NCI-H146 (cell line): ENCODE measurements at places on chromosomes 7 and 10.
A peak's percentile ranks its signal among the peaks of the same experiment; 100 is the strongest.

- no peak for DNase-seq
Observed at GRCh38 chr7:5510426-5511045, 86.9 kb upstream of the TNRC18 start.

DNA sequence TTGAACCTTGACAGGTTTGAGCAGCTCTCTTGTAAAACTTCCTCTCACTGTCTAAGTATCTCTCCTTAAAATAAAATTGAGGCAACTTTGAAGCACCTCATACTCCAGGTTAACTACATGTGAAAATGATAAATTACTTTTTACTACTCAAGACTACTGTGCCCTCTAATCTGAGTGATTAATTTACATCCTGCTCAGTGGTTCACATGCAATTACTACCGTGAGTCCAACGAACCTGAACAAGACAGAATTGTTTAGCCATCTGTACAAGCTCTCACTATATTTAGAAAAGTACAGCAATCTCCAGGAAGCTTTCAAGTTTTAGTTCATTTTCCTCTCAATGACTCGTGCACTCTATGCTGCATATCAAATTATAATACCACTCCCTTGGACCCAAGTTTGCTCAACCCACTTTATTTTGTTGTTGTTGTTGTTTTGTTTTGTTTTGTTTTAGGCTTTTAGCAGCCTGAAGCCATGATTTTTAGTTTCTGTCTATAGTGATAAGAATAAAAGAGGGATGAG is 21.2 kb downstream of the PDE1C start:
- DNase-seq, result no peak

DNA sequence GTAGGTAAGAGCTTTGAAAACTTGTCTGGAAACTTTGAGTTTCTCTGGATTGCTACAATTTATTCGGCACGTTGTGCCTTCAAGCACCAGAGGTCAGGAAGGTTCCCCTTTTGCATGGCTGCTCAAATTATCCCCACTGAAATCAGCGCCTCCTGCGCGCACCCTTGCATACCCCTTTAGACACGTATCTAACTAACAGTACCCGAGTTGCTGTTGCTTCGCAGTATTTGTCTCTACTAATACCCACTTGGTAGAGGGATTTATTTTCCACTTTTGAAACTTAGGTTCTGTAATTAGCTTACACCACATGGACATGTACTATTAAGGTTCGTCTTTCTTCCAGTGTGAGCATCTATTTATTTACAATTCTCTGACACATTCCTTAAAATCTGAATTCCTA is 1.6 kb downstream of the MEOX2 start:
- DNase-seq, result no peak

GRCh38 chr10:101304316-101304715 is 49.6 kb upstream of the BTRC start:
- no peak for DNase-seq

- DNase-seq, result peak; percentile 8
Observed at GRCh38 chr10:80468002-80468401, 13.9 kb downstream of the TSPAN14 start.

GRCh38 chr7:4806983-4807597 is 31.7 kb downstream of the AP5Z1 start:
- DNase-seq, result no peak

DNA sequence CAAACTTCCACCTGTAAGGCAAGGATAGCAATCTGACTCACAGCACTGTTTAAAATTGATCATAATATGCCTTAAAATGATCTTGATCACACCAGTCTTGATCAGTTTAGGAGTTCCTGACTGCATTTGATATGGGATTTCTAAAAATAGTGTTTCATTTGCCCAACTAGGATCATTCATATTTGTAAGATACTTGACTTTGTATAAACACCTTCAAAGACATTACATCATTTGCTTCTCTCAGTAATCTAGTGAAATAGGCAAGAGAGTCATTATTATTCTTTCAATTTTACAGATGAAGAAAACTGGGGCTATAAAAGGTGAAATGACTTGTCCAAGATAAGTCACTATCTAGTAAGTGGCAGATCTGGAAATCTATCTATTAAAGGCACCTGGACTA is 521.1 kb downstream of the GATA3 start:
- DNase-seq, result no peak

DNA sequence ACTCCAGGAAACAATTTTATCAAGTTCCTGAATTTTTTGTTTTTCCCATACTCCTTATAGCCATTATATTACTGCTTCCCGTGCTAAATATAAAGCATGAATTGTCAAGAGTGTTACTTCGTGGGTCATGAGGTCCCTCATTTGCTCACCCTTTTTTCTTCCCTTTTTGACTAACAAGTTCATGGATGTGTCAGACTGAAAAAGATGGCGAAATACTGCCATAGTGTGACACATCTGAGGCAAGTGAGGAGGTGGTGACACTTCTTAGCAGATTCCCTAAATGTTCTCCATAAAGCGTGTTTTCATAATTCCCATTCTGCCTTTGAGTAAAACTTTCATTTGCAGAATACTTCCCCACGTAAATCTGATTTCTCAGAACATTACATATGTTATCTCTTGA is 269.6 kb upstream of the FZD1 start:
- DNase-seq, result no peak

DNA sequence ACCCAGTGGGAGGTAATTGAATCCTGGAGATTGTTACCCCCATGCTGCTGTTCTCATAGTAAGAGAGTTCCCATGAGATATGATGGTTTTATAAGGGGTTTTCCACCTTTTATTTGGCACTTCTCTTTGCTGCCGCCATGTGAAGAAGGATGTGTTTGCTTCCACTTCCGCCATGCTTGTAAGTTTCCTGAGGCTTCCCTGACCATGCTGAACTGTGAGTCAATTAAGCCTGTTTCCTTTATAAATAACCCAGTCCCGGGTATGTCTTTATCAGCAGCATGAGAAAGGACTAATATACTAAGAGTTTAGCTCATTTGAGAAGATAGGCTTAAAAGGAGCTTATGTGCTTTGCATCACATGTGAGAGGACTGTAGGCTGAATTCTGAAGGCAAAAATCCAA is 29.3 kb downstream of the TMEM248 start:
- DNase-seq, result no peak

GRCh38 chr10:3395458-3395861 is 222.9 kb upstream of the PITRM1 start:
- DNase-seq, result peak; percentile 84

DNA sequence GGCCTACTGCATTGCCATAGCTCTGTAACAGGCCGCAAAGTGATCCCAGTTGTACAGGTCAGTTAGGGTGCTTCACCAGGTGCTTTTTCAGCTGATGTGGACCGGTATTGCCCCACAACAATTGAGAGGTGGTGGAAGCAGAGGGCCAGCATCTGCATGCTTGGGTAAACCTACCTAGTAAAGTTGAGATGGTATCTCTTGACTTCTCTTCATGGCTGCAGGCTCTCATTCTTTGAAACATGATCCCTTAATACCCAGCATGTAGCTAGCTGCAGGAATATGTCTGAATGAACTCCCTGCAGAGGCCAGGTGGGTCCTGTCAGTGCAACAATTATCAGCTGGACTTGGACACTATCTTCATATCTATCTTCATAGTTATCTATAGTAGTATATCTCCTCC is 60.7 kb upstream of the CCDC6 start:
- peak; percentile 96 for DNase-seq

DNA sequence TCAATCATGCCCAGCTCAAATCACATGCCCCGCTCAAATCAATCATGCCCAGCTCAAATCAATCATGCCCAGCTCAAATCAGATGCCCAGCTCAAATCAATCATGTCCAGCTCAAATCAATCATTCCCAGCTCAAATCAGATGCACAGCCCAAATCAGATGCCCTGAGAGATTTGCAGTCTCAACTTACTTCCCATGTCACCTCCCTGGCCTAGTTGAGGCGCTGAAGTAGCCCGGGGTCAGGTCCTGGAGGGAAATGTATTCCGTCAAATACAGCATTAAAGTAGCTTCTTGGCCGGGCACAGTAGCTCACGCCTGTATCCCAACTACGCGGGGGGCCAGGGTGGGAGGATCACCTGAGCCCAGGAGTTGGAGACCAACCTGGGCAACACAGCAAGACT is 15.7 kb upstream of the PRKAR1B start:
- no peak for DNase-seq

DNA sequence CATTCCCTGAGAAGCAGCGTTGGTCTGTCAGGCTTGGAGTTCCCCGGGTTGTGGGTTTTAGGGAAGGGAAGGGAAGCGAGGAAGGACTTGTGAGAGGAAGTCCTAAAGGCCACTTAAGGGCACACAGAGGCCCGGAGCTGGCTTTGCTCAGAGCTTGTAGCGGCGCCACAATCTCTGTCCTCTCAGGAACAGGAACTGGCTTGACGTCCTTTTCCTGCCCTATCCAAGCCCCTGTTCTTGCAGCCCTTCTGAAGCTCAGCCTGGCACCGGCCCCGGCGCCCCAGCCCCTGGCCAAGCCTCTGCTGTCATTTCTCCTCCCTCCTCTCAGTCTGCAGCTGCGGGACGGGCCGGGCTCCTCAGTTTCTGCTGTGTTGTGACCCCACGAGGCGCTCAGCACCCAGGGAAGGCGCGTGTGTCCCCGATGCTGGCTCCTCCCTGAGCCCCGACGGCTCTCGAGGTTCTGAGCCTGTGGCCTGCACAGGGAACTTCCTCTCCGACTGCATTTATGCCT is at the start of gene GIMAP8:
Gene GIMAP8, plus strand, starts transcription at position 140 of the 511 bp plus-strand sequence. CDS start 16,069 bp downstream, outside the sequence.
- DNase-seq, result no peak

GRCh38 chr7:44643206-44643605 is 36.8 kb downstream of the OGDH start:
- DNase-seq, result no peak

- DNase-seq, result no peak
Observed at GRCh38 chr10:20593649-20594048, 303.5 kb downstream of the NEBL start.

DNA sequence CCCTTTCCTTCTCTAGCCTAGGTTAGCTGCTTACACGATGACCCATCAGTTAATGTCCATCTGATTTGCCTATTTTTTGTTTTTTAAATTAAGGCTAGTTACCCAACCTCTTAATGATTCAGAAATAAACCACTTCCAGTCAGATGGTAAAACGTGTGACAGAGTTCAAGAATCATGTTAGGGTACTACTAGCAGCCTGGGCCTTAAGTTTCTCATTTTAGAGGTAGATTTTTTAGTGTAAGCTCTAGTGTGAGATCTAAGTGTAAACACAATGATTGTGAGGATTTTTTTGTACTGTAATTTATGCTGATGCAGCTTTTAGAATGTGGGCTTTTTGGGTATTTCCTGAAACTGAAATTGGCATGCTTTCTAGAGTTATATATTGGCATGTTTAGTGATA is 130.0 kb downstream of the CDK14 start:
- DNase-seq, result no peak

DNA sequence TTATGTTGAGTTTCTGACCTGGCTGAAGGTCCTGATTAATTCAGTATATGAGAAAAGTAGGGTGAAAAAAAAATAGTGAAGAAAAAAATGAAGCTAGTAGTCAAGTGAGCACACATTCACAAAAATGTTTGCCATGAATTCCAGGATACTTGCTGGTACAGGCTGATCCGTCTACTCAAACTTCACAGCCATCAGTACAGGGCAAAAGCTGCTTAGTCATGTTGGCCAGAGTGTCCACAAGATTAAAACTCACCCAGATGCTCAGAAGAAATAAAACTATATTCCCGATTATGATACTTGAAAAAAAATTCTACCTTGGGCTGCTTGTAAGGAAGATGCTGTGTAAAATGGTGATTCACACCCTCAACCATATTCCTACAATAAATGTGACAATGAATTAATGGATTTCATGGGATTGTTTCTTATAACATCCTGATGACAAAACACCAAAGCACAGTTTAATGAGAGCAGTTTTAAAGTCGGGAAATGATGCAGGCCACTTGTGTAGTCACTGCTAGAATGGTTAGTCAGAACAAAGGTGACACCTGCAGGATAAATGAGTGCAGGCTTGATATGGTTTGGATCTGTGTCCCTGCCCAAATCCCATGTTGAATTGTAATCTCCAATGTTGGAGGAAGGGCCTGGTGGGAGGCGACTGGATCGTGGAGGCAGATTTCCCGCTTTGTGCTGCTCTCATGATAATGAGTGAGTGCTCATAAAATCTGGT is 49.2 kb upstream of the ANKRD1 start:
- DNase-seq, result no peak

- DNase-seq, result peak; percentile 64
Observed at GRCh38 chr10:86730227-86730626, 26.2 kb upstream of the BMPR1A start.

DNA sequence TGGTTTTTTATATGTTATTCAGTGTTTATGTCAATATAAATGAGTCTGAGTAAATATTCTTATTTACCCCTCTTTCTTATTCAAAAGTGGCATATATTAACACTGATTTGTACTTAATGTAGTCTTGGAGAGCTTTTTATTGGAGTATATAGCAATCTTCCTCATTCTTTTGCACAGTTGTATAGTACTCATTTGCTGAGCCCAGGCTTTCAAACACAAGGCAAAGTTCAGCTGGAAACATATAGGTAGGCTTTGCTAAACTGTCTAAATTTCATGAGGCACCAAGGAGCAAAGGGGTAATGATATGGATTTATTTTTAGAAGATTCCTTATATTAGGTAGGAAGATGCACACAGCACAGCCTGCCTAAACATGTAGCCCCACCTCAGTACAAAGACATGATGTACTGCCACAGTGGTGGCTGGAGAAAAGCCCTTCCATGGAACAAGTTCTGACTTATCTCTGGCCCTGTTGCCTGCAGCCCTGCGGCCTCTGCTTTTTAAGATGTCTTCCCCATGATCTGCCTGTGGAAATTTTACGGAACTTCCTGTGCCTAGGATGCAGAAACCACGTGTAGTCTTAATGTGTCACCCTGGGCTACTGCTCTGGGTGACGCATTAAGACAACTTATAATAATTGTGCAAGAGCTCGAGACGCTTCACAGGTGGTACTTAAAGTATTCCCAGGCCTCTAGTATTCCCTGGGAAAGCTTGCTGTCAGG is 9.6 kb upstream of the PDCD4 start:
- no peak for DNase-seq

- DNase-seq, result no peak
Observed at GRCh38 chr10:17647326-17647725, 3.4 kb downstream of the STAM start.

DNA sequence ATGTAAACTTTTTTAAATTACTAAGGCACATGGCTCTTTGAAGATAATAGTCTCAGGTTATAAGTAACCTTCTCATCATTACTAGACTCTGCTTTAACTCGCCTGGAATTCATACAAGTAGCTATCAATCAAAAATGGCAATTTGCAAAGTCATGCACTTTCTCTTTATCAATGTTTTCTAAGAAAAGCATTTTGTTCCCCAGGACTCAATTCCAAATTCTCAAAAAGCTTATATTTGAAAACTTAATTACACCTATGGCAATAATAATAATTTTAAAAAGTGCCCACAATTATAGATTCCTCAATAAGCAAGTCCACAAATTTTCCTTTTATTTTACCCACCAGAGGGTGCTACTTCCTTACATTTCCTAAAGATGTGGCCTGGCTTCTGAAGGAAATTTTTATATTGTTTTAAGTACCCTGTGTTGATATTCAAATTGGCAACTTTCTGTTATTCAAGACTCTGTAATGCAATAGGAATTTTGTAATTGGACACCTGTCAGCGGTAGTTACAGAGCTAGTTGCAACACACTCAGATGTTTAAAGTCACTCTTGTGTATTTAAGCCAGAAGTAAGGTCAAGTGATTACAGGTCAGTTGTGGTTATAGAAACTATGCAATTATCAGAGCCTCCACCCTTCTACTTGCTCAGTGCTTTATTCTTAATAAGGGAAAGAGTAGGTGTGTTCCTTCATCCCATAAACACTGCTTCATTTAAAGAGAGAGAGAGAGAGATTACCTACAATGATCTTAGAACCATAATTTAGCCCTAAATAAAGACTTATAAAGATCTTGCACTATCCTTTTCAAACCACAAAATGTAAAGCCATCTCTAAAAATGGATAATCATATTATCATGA is 47.1 kb upstream of the HYAL4 start:
- peak; percentile 46 for DNase-seq

- no peak for DNase-seq
Observed at GRCh38 chr10:99389729-99390480, 40.5 kb downstream of the GOT1 start.
